Caki2 (cell line): ENCODE measurements at places on chromosomes 7 and 10. TPM values are rescaled to one million over a fixed set of nuclear protein-coding genes. Genes with fewer than 3 reads are reported as not detected.

TCAF2 gene
- total RNA-seq: 0.78 and 2.5 TPM in 2 replicates

CD36 gene
- not detected in 2 replicates for total RNA-seq

MMP21 gene
- not detected in 2 replicates for total RNA-seq

KEL gene
- total RNA-seq: not detected in 2 replicates

SUFU gene
- total RNA-seq: 0.84 and 2.9 TPM in 2 replicates

INA gene
- not detected in 2 replicates for total RNA-seq

OGA gene
- 26.4 and 58.9 TPM in 2 replicates for total RNA-seq

OR13A1 gene
- not detected in 2 replicates for total RNA-seq

CDK6 gene
- total RNA-seq: 28.6 and 34.8 TPM in 2 replicates

WIPF3 gene
- total RNA-seq: 0.27 TPM in 1 of 2 replicates, not detected in the other

CUL2 gene
- total RNA-seq: 10.4 and 14.9 TPM in 2 replicates

SRGN gene
- total RNA-seq: 288 and 293 TPM in 2 replicates

CALHM1 gene
- total RNA-seq: not detected in 2 replicates

- no peak for DNase-seq
Measured at GRCh38 chr7:39433550-39433949, 132.7 kb upstream of the YAE1 start.

GRCh38 chr10:6621536-6621935 is 41.5 kb upstream of the PRKCQ start:
- no peak for DNase-seq

GRCh38 chr10:7980196-7980595 is 74.3 kb upstream of the GATA3 start:
- DNase-seq: no peak

GRCh38 chr7:81094952-81095351 is 176.1 kb upstream of the SEMA3C start:
- no peak for DNase-seq

DNA sequence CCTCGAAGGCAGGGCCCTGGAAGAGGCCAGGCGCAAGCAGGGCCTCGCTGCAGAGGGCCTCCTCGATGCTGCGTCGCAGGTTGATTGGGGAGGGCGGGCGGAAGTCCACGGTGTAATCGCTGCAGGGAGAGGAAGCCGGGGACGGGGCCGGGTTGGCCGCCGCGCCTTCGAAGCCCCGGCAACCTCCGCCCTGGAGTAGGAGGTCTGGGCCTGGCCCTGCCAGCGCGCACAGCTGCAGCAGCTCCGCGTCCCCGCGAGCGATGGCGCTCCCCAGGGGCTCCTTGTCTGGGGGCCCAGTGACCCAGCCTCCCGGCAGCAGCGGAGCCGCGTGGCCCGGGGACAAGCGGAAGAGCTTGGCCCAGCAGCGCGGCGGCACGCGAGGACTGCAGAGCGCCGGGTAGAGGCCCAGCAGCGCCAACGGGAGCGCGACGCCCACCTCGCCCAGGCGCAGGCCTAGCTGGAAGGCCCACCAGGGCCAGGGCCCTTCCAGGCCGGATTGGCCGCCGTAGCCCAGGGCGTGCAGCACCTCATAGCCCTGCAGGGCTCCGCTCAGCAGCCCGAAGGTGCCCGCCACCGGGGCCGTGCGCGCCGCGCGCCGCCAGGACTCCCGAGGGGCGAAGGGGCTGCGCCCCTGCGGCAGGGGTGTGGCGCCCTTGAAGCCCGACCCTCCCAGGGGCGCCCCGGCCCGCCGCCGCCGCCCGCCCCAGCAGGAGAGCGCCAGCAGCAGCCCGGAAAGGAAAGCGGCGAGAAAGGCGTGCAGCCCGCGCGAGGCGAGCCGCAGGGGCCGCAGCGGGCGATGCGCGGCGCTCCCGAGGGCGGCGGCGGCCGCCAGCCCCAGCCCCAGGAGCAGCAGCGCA is 7.8 kb upstream of the RBM28 start:
- DNase-seq: no peak

- DNase-seq: no peak
Measured at GRCh38 chr7:7881581-7881980, 87.0 kb upstream of the GLCCI1 start.

- no peak for DNase-seq
Measured at GRCh38 chr10:119120413-119120867, 16.5 kb downstream of the DENND10 start.

DNA sequence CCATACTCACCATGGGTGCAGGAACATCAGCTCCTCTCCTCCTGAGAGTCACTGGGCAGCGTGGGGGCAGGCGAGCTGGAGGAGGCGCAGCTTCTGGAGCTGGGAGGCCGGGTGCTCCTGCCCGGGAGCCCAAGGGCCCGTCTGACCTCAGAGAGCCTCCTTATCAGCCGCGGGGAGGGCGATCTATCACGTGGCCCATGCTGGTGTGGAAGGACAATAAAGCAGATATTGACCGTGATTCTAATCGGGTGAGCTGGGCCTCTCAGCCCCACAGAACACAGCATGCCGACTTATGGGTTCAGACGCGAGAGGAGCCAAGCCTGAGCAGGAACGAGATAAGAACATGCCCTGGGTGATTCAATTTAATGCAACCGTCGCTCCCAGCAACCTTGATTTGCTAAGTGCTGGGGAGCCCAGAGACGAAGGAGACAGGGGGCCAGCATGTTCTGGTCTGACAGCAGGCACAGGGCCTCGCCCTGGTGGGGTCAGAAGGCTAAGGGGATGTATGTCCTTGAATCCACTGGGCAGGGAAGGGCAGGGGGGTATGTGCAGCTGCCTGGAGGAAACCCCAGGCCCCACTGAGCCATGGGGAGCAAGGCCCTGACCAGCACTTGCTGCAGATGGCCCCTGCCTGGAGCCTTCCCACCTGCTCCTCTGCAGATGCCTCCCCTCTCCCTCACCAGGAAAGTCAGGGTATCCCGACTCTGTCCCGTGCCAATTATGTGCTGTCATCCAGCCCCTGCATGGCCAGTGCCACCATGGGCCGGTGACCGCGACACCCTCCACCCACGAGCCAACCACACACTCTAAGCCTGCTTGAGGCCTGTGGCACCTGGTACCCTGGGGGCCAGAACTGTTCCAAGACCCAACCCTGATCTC is 95.3 kb upstream of the RET start:
- no peak for DNase-seq

- no peak for DNase-seq
Measured at GRCh38 chr7:7256731-7257274, 74.5 kb downstream of the C1GALT1 start.

- no peak for DNase-seq
Measured at GRCh38 chr10:92901819-92902251, 53.5 kb downstream of the EXOC6 start.

GRCh38 chr7:123437447-123437995 is 96.9 kb downstream of the IQUB start:
- DNase-seq: no peak

DNA sequence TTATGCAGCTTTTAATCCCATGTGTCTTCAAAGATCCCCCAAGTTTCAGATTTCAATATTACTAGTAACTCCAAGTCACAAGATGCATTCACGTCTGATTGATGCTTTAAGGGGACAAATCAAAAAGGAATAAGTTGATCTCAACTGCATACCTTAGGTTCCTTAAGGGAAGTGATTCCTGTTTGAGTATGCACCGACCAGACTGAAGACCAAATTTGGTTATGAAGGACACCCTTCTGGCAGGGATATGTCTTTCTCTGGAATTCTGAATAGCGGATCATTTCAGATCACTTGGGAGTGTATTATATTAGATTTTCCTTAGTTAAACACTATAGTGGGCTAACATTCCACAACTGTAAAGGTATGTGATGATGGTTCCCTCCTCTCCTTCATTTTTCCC is 4.3 kb downstream of the KIF5B start:
- no peak for DNase-seq

- no peak for DNase-seq
Measured at GRCh38 chr10:65194555-65194954, 1673.4 kb downstream of the REEP3 start.

- no peak for DNase-seq
Measured at GRCh38 chr7:47034180-47034579, 547.7 kb downstream of the TNS3 start.

DNA sequence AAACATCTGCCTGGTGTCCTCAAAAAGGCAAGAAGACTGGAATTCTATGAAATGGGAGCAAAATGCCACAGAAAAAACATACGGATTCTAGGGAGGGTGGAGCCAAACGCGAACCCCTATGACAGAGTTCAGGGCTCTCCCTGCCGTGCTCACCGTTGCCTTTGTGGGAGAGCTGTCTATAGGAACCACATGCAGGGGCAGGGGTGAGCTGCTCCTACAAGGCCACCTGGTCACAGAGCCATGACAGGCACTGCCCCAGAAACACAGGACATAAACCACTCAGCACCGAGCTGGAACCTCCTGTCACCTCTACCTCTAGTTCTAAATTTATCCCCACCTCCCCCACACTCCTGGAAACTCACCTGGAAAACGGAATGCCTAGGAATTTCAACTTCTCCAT is 155.1 kb upstream of the ZNF32 start:
- DNase-seq: no peak

- DNase-seq: no peak
Measured at GRCh38 chr7:157428554-157428945, 91.7 kb downstream of the DNAJB6 start.

DNA sequence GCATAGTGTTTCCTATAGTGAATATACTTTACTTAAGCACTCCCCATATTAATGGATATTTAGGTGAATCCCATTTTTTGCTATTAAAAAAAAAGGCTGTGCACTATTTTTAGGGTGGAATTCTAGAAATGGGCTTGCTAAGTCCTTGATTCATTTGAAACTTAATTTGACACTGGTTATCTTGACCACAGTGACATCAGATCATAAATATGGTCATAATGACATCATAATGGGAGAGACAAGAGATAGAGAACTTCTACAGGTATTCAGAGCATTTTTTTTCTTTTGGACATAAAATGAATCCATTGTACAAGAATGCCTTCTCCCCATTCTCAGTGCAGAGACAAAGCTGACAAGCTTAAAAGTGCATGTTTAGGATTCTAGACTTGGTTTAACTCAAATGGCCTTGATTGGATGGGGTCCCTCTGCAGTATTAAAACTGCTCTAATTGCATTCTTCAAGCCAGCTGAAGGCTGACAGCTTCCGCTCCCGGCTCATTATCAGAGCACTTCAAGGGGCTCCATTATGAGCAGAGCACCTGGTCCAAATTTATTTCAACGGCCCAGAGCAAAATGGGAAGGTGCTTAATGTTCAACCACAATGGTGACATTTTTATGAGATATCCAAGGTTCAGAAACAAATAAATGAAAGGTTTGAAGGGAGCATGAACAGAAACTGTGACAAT is 104.8 kb downstream of the JAZF1 start:
- no peak for DNase-seq

GRCh38 chr7:90719155-90719554 is 123.0 kb downstream of the CDK14 start:
- DNase-seq: no peak

DNA sequence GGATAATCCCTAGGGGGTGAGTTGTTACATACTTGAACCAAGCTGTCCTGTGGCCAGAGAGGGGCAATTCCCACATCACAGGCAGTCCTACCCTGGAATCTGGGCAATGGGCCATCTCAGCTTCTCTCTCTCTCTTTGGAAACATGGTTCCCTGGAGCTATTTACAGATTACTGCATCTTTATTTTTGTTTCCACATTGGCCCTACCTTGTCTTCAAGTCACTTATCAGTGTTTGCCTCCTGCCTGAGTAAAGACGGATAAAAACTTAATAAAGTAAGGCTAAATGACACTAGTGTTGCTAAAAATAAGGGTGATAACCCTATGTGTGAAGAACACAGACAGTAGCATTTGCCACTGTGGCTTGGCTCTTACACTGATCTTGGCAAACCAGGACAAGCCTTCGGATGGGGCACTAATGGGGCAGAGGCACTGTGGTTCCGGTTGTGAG is 228.2 kb downstream of the GFRA1 start:
- DNase-seq: no peak

DNA sequence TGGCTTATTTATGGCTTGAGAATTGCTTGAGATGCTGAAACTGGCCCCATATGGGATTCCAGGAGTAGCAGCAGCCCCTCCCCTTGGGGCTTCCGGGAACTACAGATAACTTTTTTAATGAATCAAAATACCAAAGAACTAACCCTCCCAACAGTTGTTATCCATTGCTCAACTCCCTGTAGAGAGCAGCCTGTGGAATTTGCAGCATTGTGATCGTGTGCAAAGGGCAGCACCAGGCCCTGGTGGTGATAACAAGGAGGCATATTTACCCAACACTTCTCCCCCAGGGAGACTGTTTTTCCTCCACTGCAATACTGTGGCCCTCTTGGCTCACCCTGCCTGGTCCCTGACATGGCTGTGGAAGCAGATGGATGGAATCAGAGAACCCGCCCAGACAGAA is 196.2 kb downstream of the PLXNA4 start:
- DNase-seq: no peak
